ENCODE measurements at places on chromosomes 4 and X. TPM values are rescaled to one million over a fixed set of nuclear protein-coding genes. Genes with fewer than 3 reads are reported as not detected.

DNA sequence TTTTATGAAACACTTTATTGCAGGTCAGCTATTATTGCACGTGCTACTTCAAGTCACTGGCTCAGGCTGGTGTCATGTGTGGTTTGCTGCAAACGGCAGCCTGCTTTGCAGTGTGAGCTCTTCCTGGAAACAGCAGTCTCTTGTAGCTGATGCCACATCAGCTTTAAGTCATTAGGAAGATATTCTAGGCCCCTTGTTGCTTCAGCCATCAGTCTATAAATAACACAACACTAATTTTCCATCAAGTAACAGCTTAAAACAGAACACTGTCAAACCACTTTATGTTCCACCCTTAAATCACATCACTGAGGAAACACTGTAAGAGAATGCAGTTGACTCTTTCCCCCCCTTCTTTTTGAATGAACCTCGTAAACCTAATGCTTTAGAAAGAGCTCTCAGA, 93.8 kb downstream of the GATB start:
- no peaks in the 10 kb centered on the region for H3K36me3 ChIP-seq
- no peak overlapping the region for H3K4me3 ChIP-seq
- no peaks in the 10 kb centered on the region for H3K27me3 ChIP-seq

GRCh38 chr4:153884325-153884724, 95.4 kb upstream of the SFRP2 start:
- no peaks in the 10 kb centered on the region for H3K4me1 ChIP-seq
- no peak for DNase-seq
- no peaks in the 10 kb centered on the region for H3K27me3 ChIP-seq
- H3K36me3 ChIP-seq: no peaks in the 10 kb centered on the region
- no peak overlapping the region for H3K4me3 ChIP-seq

- no peaks in the 10 kb centered on the region for H3K27me3 ChIP-seq
- H3K36me3 ChIP-seq: no peaks in the 10 kb centered on the region
- H3K27ac ChIP-seq: no peak overlapping the region
Measured at GRCh38 chr4:73583666-73584065, 36.6 kb downstream of the RASSF6 start.

DNA sequence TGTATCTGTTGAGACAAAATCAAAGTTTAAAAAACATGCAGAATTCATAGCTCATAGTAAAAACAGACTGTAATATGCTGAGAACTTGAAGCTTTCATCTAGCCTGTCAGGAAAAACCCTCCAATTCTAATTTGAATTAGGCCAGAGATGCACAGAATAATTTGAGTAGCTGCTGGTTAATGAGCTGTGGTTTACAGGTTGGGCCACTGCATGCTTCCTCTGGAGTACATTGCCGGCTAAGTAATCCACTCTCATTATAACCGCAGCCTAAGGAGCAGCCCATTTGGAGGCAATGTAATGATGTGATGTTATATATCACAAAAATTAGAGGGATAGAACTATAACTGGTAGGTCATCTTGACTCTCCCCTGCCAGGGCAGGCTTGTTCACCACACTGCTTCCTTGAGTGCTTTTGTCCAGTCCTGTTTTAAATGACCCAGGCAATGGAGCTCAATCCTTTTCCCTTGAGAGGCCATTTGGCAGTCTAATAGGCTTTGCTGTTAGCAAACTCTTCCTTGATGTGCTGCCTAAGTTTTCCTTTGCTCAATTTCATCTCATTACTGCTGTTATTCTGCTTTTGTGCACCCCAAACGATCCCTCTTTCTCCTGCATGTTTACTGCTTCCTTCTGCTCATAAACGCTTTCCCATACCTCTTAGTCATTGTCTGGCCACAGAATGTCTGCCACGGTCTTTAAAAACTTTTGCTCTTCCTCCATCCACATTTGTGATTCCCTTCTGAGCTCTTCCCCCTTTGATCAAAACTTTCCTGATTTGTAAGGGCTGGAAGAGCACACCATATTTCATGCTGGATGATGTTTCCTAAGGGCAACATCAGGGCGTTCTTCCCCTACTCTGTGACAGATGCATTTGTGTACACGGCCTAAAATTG, 230.9 kb downstream of the C4orf33 start:
- peaks cover 20% of the 10 kb centered on the region for H3K4me1 ChIP-seq
- H3K27me3 ChIP-seq: no peaks in the 10 kb centered on the region

GRCh38 chrX:113551919-113552318, 711.3 kb upstream of the AMOT start:
- H3K36me3 ChIP-seq: no peaks in the 10 kb centered on the region
- H3K4me1 ChIP-seq: no peaks in the 10 kb centered on the region
- no peak overlapping the region for H3K4me3 ChIP-seq
- DNase-seq: no peak

Gene ADH1C
- not detected for total RNA-seq

GRCh38 chr4:10589321-10589720, 95.2 kb downstream of the CLNK start:
- H3K27ac ChIP-seq: no peak overlapping the region
- no peak for DNase-seq
- no peaks in the 10 kb centered on the region for H3K36me3 ChIP-seq
- no peaks in the 10 kb centered on the region for H3K27me3 ChIP-seq
- H3K4me1 ChIP-seq: peaks cover 4% of the 10 kb centered on the region

- no peak for DNase-seq
Measured at GRCh38 chr4:15552557-15553362, 83.1 kb downstream of the CC2D2A start.
